ENCODE measurements at places on chromosomes 5 and 9.

GRCh38 chr5:30040488-30041118 lies 1152.9 kb upstream of the CDH6 start:
- DNase-seq, result peak; percentile 66

GRCh38 chr9:137664676-137665075 lies 45.9 kb downstream of the EHMT1 start:
- DNase-seq, result no peak

DNA sequence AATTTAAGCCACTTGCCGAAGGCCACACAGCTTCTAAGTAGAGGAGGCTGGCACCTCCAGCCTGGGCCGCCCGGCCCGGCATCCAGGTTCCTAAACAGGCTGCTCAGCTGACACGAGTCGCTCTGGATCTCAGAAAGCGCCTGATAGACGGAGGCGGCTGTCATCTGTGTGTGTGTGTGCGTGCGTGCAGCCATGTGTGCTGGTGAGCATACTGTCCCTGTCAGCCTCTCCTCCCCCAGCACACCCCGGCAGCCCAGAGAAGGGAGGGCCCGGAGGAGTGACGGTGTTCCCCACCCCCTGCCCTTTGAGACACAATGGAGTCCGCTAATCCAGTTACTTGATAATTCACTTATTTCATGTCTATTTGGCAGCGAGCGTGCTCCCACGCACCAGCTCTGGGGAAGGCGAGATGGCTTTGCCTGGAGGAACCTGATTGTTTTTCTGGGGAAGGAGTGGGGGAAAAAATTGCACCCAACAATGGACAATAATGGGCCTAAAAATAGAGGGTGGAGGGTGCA lies 20.0 kb downstream of the NTNG2 start:
- no peak for DNase-seq

DNA sequence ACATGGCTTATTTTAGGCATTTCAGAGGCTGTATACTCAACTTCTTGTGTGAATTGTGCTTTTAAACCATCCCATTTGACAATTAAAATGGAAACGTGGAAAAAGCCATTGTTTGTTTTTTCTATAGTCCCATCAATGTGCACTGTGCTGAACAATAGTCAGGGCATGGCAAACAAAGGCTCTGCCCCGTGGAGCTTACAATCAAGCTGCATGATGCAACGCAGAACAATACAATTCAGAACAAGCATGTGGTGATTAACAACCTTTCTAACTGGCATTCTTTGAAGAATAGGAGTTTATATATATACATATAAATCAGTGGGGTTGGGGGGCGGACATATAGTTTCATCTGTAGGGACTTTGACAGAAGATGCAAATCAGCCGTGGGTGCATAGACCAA lies 2125.4 kb upstream of the WWC1 start:
- DNase-seq, result no peak

DNA sequence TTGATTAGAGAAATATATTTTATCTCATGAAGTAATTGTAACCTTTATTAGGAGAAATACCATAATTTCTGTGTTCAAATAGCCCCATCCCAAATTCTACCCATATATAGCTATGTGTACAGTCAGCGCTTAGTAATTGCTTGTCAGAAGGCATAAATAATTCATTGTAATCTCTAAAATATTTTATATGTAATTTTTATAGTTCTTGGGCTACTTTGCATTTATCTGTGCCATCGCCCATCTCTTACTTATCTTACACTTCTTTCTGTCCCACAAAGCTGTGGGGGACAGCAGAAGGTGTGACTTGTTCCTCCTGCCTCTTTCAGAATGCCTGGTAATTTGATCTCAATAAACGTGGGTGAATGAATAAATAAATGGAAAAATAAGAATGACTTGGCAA lies 5.5 kb downstream of the ADAMTSL1 start:
- no peak for DNase-seq

DNA sequence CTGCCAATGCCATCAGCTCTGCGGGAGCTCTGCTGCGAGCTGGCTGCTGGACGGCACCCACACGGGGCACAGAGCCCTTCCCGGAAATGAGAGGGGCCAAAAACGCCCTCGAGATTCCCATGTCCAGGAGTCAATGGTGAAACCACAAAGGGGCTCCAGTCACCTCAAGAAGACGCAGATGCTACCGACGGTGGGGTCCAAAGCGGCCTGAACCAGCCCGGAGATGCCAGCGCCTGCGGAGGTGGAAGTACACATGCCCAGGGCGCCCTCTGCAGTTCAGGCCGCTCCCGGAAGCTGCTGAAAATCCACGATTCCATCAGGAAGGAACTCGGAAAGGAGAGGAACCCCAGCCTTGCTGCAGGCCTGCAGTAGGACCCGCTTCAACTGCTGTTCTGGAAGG lies 82.4 kb upstream of the SELENOP start:
- no peak for DNase-seq

- DNase-seq, result no peak
These were observed 165.3 kb downstream of the IRX2 start for GRCh38 chr5:2586016-2586715.

GRCh38 chr9:5983042-5983441 lies 32.4 kb downstream of the RANBP6 start:
- DNase-seq, result no peak

- DNase-seq, result no peak
These were observed 297.2 kb upstream of the TARS1 start for GRCh38 chr5:33143405-33144123.

DNA sequence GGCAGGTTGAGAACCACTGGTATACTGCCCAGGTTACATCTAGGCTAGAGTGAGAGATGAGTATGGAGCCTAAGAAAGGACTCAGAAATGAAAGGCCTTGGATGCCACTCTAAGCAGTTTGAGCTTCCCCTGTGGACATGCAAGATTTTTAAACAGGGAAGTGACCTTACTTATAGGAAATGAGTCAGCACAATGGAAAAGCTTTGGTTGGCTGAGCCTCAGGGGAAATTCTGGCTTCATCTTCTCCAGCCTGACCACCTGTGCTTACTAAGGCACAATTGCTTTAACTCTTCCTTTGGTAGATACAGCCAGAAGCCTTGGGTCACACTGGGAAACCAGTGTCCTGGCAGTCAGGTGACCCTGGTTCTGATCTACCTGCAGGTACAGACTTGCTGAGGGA lies 380.2 kb upstream of the ZNF462 start:
- no peak for DNase-seq

GRCh38 chr9:94788570-94789105 lies 62.1 kb downstream of the AOPEP start:
- DNase-seq, result no peak

- no peak for DNase-seq
These were observed 386 bp upstream of the MATR3 start for GRCh38 chr5:139293202-139293506.

- no peak for DNase-seq
These were observed 176.3 kb downstream of the TLE1 start for GRCh38 chr9:81513059-81513458.

- no peak for DNase-seq
These were observed 150.6 kb upstream of the ACOT12 start for GRCh38 chr5:81544351-81545018.

DNA sequence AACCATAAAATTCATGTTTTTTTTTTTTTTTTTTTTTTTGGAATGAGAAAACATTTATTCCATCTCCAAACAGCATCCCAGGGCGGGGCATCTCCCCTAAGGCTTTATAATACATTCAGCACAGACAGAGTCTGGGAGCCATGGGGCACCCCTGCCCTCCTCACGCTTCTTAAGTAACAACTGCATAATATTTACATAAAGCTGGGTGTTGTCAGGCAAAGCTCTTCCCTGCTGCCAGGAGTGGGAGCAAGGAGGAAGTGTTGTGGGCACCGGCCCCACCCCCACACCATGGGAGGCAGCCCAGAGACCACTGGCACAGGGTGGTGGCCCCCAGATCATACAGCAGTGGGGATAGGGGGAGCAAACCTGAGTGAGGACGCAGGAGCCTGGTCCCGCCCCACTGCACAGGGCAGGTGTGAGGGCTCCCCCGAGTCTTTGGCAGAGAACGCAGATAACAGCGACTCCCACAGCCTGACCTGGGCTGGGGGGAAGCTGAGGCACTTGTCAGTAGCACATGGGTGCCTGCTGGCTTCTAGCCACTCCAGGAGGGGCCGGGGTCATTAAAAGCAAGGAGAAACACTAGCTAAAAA lies 86.1 kb upstream of the CEP78 start:
- DNase-seq, result peak; percentile 28

DNA sequence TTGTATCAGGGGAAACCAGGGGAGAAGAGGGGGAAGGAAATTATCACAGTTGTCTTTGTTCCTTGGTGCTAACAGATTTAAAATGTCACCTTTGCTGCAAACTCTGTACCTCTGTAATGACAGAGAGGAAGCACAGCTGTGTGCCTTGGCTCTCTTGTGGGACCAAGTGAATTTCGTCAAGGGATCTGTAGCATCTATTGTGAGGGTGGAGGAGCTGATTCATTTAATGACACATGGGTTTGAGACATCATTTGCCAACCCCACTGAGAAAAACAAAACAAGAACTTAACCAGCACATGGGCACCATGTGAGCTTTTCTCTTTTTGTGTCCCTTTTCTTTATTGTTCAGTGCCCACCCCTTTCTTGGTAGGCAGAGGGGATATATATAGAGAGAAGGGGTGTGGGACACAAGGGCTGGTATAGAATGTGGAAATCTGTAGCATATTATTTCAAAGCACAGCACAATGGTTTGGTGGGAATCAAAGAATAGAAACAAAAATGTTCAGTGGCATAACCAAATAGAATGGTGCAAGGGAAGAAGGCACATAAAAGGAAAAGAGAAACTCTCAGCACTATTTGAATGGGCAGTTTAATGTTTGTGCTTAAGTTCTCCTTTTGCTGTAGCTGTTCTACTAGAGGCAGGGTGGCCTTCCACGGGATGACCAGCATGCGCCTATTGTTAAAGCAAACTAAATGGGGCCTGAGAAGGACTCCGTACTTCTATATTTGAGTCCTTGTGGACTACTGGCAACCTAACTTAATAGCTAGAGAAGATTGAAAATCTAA lies 63.3 kb downstream of the LIX1 start:
- no peak for DNase-seq

DNA sequence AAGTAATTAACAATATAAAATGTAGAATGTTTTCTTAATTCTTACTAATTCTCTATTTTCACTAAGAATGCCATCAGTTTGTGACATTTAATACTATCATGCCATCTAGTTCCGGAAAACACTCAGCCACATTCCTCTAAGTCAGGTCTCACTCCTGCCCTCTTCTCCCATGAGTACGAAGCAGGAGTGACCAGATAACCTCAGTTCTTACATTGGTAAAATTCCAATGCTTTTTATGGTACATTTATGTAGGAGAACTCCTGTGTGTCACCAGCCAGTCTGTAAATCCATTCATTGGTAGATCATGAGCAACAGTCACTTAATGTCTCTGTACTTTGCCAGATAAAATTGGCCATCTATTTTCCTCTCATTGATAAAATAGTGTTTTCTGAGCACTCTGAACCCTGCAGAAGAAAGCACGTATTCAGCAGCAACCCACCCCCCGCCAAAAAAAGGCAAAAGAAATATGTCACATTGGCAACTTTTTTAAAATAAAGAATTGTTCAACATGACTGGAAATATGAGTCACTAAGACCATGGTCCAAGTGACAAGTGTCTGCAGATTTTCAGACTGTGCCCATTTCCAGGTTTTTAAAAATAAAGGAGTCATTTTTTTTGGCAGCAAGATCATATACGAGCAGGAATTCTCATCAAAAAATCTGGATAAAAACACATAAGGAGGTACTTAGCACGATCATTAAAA lies 11.8 kb downstream of the GLIS3 start:
- DNase-seq, result no peak

DNA sequence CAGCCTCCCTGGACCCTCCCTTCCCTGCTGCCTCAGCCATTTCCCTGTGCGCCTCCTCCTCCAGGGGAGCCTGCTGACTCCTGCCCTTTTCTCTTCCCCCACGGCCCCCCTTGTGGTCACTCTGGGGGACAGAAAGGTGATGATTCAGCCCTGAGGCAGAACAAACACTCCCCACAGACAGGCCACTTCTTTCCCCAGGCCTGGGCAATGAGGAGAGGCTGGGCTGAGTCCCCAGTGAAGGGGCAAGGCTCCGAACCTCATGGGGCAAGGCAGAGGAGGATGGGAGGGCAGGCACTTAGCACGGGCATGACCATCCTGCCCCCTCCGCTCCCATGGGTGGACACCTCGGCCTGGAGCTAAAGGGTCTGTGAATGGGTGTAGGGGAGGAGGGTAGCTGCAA lies 21.0 kb downstream of the CSF1R start:
- no peak for DNase-seq

- DNase-seq, result no peak
These were observed 28.5 kb downstream of the KCNV2 start for GRCh38 chr9:2745560-2746380.

GRCh38 chr9:112496074-112496722 lies 9.6 kb downstream of the KIAA1958 start:
- DNase-seq, result no peak

DNA sequence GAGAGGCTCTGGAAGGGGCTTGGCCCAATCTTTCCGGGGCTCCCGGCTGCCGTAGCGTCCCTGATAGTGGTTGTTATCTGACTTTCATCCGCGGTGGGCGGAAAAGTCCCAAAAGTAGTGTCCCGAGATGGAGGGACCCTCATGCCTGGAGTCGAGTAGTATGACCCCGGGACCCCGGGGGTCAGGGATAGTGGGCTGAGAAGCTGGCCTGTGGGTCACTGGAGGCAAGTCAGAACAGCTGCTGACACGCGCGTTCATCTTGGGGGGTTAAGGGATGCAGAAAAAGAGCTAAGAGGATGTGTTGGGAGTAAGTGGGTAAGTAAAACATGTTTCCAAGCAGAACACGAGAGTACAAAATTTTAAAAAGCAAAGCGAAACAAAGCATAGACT lies 123.4 kb downstream of the TMEM161B start:
- DNase-seq, result no peak

DNA sequence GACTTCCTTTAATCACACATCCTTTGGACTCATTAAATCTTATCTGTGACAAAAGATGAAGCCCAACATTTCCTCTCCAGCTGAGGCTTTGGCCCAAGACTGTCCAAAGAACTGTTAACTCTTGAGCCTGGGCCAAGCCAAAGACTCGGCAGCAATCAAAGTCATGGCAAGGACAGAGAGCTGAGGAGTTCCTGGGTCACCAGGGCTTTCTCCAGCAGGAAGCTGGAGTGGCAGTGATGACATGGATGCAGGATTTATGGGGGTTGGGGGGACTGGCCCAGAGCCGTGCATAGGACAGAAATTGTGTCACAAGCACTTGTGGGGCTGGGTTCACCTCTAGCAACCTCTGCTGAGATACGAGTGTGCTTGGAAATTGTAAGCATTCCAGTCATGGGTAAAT lies 440.3 kb downstream of the PLK2 start:
- no peak for DNase-seq

DNA sequence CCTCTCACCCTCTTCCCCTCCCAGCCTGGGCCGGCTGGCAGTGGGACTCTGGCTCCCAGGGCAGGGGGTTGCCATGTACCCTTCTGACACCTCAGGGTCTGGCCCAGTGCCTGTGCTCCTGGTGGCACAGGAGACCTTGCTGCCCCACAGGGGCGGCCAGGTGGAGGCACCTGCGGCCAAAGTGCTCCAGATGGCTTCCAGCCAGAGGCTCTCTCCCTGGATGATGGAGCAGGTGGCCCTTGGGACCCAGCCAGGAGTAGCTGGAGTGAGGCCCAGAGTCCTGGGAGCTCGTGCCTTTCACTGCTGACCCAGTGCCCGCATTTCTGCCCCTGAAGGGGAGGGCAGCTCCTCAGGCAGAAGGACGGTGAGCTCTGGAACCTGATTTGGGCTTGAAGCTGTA lies 87.3 kb downstream of the NTNG2 start:
- peak; percentile 95 for DNase-seq

- no peak for DNase-seq
These were observed 125.3 kb upstream of the MARCHF11 start for GRCh38 chr5:16304846-16305245.

Data from NCI-H2029 (cell line).